ELR (cell line): ENCODE measurements at places on chromosomes 16 and 17.
A peak's percentile ranks its signal among the peaks of the same experiment; 100 is the strongest.

GRCh38 chr16:938136-938535 lies 32.6 kb downstream of the LMF1 start:
- no peak for DNase-seq

- peak; percentile 36 for DNase-seq
These were observed 22.8 kb downstream of the PGS1 start for GRCh38 chr17:78401246-78401645.

DNA sequence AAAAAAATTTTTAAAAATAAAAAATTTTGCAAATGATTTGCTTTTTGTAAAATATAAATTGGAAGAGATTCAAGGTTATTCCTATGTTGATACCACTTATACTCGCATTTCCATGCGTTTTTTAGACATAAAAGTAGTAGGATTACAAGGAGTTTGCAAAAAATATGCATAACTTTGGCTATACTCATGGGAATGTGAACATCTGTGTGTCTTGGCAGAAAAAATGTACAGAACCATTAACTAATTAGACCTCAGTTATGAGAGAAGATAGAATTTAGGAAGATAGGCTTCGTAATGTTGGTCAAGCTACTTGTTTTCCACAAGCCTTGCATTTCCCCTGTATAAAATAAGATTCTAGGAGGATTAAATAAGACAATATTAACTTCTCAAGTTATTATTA lies 61.1 kb upstream of the VPS4A start:
- no peak for DNase-seq

DNA sequence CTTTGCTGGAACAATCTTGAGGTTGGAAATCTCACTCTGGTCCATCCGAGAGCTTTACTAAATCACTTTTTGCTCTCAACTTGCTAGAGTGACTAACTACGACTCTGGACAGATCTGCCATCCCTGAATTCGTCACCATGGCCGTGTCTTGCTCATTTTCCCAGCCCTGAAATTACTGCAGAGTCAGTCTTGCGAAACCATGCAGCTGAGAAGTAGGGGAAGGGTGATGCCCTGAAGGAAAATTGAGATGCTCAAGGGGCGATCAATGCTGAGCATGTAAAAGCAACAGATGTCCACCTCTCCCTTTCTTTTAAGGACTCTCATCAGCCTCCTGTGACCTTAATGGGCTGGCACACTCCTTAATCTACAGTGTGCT lies 18.8 kb downstream of the PCTP start:
- DNase-seq: peak; percentile 88

DNA sequence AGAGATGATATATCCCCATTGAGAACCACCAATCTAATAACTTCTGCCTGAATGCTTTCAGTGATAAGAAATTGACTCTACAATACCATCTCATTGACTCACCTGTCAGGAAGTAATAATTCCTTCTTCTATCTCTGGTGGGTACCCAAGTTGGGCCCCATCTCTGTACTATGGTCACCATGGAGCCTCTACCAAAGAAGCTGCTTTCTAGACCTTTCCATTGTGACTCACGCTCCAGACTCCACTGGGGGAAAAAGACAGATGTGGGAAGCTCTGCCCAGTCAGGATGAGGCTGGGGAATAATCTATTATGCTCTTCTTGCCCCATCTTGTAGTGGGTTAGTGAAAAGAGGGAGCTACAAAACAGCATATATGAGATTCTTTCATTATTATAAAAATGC lies 100.4 kb downstream of the COPRS start:
- no peak for DNase-seq

DNA sequence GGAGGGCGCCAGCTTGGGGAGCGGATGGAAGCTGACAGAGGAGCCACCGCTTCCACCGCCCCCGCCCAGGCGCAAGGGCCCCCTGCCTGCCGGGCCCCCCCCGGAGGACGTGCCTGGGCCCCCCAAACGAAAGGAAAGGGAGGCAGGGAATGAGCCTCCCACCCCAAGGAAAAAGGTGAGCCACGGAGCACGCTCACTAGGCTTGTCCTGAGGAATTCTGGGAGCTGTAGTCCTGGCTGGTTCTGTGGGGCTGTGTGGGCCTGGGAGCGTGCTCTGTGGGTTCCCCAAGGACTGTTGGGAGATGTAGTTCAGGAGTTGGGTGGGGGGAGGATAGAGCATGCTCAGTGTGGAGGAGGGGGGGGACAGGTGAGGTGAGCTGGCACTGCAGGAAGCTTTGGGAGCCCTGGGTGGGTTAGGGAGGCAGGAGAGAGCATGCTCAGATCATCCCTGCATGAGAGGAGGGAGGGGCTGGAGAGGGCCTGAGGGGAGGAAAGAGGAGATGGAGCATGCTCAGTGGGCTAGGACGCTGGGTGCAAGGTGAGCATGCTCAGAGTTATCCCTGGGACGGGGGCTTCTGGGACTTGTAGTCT lies 4.5 kb downstream of the FBXL19 start:
- peak; percentile 64 for DNase-seq

- DNase-seq: no peak
These were observed 109.4 kb downstream of the BANP start for GRCh38 chr16:88060524-88061219.

- DNase-seq: no peak
These were observed 83.6 kb downstream of the CMIP start for GRCh38 chr16:81528256-81528655.

DNA sequence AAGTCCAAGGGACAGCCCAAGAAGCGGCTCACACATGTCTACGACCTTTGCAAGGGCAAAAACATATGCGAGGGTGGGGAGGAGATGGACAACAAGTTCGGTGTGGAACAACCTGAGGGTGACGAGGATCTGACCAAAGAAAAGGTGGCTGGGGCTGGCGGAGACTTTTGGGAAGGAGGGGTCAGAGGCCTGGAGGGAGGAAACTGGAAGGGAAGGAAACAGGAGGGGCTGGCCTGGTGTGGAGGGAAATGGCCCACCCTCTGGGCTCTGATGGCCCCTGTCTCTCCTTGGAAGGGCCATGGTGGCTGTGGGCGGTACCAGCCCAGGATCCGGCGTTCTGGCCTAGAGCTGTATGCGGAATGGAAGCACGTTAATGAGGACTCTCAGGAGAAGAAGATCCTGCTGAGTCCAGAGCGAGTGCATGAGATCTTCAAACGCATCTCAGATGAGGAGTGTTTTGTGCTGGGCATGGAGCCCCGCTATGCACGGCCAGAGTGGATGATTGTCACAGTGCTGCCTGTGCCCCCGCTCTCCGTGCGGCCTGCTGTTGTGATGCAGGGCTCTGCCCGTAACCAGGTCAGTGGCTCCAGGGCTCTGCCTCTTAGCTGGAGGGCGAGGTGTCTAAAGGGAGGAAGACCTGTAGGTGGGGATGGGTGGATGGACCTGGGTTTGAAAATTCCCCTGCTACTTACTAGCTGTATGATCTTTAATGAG lies 12.5 kb downstream of the POLR2A start:
- no peak for DNase-seq

GRCh38 chr17:34899643-34900291 lies 61.5 kb downstream of the CCT6B start:
- no peak for DNase-seq
